Mesenteric fat pad (tissue), 1 donor: ENCODE measurements at places on chromosomes 5 and 9.
A peak's percentile ranks its signal among the peaks of the same experiment; 100 is the strongest.

DNA sequence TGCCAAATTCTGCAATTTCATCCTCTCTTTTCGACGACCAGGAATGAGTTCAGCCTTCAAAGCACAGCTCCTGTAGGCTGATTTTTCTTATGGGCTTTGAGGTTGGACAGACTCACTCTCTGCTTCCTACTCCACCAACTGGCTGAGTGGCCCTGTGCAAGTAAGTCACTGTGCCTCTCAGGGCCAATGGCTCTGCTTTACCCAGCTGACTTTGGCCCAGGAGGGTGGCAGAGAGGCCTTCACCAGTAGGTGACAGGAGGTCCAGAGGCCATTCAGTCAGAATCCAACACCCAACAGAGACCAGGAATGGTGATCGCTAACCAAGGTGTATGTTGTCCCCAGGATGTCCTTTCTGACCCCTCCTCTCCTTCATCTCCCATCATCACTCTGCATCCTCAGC lies 49.5 kb upstream of the ALDH1B1 start:
- DNase-seq = no peak

GRCh38 chr5:105544300-105544699 lies 1981.7 kb upstream of the NUDT12 start:
- DNase-seq = no peak

- DNase-seq = no peak
These were observed 2.7 kb downstream of the IL31RA start for GRCh38 chr5:55853818-55854217.

GRCh38 chr9:13750061-13750460 lies 470.6 kb upstream of the MPDZ start:
- DNase-seq = no peak

DNA sequence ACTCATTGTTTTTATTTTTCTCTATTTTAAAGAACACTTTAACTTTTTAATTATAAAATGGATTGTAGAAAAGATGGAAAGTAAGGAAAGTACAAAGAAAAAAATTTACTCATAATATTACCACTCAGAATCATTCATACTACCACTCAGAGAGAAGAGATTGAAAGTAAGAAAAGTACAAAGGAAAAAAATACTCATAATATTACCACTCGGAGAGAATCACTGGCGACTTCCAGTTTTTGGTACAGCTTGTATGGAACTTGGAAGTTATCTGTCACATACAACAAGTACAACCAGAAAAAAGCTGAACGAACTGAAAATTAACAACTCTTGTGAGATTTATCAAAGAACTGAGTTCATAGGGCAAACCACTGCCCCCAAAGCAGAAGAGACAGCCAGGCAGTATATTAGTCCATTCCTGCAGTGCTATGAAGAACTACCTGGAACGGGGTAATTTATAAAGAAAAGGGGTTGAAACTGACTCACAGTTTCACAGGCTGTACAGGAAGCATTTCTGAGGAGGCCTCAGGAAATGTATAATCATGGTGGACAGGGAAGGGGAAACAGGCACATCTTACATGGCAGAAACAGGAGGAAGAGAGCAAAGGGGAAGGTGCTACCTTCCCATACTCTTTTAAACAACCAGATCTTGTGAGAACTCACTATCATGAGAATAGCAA lies 183.9 kb downstream of the SMARCA2 start:
- no peak for DNase-seq

DNA sequence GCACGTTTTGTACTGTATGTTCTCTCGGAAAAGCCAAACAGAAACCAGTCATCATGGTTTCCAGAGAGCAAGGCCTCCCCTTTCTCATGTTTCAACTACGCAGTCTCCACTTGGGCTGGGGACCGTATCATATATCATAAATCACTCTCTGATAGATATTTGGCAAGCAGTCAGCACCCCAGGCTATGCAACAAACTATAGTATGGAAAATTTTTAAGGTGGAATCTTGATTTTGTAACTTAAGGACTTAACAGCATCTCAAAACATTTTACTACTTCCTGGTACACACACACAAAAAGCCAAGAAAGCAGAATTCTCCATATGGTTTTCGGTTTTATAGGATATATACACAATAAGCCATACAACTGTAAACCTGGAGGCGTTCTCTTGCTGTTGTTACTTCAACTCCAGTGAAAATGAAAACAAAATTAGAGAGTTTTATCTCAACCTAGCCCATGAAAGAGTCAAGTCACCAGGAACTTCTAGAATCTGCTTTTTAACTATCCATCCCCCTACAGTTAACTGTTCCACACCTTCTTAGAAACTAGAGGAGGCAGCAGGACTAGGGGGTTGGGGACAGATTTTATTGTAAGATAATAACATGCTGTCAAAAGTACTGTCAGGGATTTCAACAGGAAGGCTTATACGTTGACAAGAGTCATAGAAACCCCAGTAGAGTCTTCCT lies 283.4 kb downstream of the NFIB start:
- no peak for DNase-seq

- no peak for DNase-seq
These were observed at the start of gene PCDHGA3 for GRCh38 chr5:141343242-141343952. TSS of gene PCDHGA3 (plus strand) at chr5:141343829. CDS start at chr5:141344034, 205 bp downstream.

GRCh38 chr9:99336005-99336404 lies 113.9 kb downstream of the SEC61B start:
- no peak for DNase-seq

DNA sequence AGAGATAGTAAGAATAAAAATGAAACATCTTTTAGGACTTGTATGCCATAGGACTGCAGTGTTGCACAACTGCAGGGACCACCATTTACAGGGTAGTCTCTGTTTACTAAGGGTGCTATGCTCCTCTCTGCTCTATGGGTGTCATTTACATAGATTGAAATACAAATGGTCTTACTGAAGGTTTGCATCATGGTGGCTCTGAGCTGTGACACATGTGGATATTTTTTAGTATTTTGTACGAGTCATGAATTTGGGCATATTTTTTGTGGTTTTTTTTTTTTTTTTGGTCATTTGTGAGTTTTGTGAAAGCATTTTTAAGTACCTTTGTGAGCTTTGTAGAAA lies 47.4 kb downstream of the CSNK1G3 start:
- no peak for DNase-seq

GRCh38 chr9:69970001-69970533 lies 73.6 kb upstream of the MAMDC2 start:
- DNase-seq = no peak

- DNase-seq = no peak
These were observed 79.4 kb upstream of the IZUMO3 start for GRCh38 chr9:24625097-24625496.

DNA sequence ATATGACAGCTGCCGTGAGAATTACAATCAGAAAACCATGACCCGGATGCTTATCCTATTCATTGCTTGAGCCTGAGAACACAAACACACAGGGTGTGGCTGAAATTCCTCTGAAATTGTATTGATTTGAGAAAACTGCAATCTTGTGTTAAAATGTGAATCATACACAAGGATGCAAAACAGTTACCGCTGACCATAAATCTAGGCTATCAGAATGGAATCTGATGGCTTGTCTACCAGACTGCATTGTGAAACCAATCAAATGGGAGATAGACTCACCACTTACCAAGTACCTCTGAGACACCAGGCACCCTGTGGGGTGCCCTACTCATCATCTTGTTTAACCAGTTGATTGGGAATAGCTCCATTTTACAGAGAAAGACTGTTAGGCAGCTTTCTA lies 188.7 kb upstream of the MSX2 start:
- peak; percentile 5 for DNase-seq

DNA sequence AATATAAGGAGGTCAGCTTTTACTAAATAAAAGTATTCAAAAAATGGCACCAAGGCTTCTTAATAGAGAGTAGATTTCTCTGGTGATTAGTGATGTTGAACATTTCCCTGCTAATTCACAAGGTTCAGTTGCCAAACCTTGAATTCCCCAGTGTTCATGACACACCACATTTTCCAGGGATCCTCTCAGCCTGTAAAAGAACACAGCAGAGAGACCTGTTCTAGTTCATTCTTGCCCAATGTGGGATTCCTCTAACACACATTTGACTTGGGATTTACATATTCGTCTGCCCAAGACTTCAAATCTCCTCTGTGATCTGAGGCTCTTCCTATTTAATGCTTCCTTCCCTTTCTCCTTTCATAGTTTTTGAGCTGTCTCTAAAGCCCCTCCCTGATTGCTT lies 273.2 kb upstream of the CDH9 start:
- no peak for DNase-seq

GRCh38 chr9:101028346-101029314 lies at the start of gene PLPPR1:
TSS of gene PLPPR1 (plus strand) at chr9:101028727.
- no peak for DNase-seq

GRCh38 chr9:127455324-127455992 lies 4.1 kb downstream of the LRSAM1 start:
- no peak for DNase-seq

DNA sequence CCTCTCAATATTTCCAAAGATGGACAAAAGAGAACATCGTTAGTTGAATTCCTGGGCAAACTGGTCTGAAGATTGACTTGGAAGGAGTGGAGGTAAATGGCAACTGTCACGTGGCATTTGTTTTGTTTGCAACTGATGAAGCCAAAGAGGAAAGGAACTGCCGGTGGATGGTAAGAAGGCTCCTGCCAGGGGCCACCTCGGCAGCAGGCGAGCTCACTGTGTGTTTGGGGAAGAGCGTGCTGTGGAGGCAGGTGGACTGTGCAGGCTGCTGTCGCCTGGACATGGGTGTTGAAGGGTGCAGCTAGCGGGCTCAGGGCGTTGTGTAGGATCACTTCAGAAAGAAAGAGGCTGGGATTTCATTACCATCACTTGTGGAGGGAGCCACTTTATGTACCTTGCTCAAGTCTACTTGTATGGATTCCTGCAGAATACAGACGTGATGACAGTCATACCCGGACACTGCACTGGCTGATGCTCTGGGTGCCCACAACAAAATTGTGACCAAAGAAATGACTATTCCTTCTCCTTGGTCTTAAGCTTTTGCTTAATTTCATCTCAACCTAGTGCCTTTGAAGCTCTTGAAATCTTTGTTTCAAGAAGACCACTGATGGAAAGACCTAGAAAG lies 72.7 kb downstream of the MAP1B start:
- DNase-seq = no peak

DNA sequence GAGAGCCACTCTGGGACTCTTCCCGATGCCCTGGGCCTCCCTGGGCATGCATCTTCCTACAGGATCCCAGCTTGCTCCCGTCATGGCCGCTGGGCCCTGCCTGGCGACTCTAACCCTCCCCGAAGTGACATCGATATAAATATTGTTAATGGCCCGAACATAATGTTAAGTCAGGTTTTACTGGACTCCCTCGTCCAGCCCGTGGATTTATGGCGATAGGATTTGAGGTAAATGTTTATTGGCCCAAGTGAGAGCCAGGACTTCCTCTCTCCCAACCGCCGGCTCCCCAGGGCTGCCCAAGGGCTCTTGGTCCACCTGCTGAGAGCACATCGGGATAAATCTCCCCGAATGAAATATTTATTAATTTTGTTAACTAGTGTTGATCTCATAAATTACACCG lies 246.3 kb downstream of the PBX3 start:
- no peak for DNase-seq

DNA sequence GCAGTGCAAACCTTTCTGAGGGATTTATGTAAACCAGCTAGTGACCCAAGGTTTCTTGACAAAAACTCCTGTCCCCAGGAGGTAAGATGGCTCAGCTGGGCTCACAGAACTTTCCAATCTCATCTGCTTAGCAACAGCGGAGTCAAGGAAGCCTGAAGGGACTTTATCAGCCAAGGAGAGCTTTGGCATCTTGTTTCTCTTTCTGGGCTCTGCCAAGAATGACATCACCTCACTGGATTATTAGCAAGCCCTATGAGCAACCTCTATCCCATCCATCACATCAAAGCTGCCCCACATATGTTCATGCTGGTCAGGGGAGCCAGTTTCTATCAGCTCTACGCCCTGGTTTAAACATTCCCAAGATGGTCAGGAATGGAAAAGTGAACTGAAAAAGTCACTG lies 461.3 kb downstream of the ENC1 start:
- DNase-seq = no peak

DNA sequence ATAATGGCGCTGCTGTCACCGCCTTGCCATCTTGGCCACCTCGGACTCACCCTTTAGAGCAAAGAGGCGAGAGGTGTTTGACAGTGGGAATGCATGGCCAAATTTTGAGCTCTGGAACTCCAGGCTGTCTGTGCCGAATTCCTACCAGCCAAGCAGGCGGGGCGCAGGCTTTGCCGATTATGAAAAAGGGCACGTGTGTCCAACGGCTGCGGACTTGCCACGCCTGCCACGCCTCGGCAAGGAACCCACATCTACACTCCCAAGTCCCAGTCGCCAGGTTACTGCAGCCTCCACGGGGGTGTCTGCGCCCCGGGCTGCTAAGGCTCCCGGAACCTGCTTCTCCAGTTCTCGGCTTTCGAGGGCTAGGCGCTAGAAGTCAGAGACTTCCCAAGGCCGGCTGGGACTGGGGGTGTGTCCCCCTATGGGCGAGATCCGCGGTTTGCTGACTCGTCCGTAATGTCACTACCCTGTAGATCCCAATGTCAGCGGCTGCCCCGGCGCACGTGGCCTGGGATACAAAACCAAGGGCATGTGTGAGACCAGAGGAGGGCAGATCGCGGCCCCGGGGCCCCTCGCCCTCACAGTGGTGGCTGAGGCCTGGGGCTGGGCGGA lies 2.8 kb downstream of the NPR3 start:
- DNase-seq = no peak

GRCh38 chr9:32359452-32359851 lies 25.0 kb upstream of the ACO1 start:
- DNase-seq = no peak

DNA sequence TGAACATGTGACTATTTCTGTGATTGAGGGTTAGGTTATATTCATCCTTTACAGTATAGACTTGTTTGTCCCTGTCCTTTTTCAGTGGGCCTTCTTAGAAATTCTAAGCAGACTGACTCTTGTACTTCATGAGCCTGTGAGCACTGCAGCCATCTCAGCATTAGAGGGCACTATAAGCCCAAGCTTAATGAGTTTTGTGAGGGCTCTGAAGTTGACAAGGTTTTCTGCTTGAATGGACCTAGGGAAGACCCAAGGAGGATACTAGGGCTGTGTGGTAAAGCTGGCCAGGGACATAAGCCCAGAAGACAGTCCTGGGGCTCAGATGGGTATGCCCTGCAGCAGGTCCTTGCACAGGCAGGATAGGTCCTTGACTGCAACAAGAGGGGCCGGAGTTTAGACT lies 126.5 kb downstream of the MRPS30 start:
- no peak for DNase-seq

GRCh38 chr9:115794921-115795475 lies 358.6 kb upstream of the PAPPA start:
- no peak for DNase-seq

- no peak for DNase-seq
These were observed 562.3 kb upstream of the C9orf72 start for GRCh38 chr9:28135549-28135948.

- no peak for DNase-seq
These were observed at the start of gene FIBCD1 for GRCh38 chr9:130938652-130939404. TSS of gene FIBCD1 (minus strand) at chr9:130939247. CDS start at chr9:130938607, 640 bp downstream.
